ENCODE measurements at places on chromosomes 4 and X.
A peak's percentile ranks its signal among the peaks of the same experiment; 100 is the strongest.

DNA sequence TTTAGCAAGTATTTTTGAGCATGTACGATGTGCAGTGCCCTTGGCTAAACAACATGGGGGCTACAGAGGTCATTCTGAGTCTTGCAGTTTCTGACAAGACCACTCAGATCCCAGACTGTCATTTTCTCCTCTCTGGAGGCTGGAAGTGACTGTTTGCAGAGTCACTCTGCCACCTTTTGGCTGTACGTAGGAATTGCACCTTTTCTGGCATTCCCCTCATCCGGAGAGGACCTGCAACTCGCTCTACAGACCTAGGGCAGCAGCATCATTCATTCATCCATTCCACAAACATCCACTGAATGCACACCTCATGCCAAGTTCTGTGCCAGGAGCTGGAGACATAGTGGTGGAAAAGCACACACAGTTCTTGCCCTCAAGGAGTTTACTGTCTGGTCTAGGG is 160.4 kb upstream of the GPR101 start:
- peak; percentile 9 for DNase-seq

DNA sequence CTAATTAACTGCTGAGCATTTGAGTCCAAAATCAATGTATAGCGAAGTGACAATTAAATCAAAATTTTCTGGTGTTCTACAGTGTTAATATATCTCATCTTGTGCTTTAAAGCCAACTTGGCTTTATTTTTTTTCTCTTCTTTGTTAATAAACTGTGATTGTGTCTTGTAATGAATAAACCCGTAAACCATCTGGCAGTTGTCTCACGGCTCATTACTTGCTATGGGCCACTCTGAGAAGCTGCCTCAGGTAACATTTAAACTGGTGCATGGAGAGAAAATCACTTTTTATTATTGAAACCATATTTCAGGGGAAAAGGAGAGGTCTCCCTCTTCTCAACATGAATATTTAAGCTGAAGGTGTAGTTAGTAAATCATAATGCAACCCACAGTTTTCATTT is 694.0 kb downstream of the KCTD8 start:
- DNase-seq = no peak

DNA sequence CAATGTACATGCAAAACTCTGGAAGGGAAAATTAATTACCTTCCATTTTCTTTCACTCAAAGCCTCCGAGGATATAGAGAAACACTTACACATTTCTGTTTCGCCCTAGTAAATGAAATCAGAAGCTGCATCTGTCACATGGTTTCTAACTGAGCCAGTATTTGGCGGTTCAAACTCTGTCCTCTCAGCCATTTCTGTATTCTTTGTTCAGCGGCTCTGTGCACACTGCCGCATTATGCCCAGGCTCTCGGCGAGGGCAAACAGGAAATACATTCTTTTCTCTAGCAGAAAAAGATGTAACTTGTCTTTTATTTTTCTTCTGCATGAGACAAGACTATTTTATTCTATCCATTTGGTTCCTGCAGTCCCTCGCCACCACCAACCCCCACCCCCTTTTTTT is 71.4 kb upstream of the GPM6B start:
- no peak for DNase-seq

- DNase-seq = no peak
Measured at GRCh38 chr4:39337841-39338240, 28.3 kb downstream of the RFC1 start.

DNA sequence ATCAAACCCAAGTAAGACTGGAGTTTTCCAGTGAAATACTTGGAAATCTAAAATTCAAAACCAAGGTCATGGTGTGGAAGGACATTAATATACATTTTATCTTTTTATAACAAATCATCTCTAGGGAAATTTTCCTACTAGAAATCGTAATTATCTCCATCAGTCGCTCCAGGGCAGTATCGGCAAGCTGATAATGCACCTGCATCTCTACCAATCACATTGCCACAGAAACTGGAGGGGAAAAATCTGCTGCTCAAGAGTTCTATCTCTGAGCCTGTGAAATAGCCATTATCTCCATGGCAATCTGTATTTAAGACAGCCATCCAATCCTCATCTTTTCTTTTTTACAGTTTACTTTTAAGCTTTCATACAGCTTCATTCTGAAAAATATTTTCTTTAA is 538.3 kb upstream of the GALNT7 start:
- no peak for DNase-seq

- DNase-seq = no peak
Measured at GRCh38 chr4:67651536-67651935, 49.4 kb downstream of the UBA6 start.

DNA sequence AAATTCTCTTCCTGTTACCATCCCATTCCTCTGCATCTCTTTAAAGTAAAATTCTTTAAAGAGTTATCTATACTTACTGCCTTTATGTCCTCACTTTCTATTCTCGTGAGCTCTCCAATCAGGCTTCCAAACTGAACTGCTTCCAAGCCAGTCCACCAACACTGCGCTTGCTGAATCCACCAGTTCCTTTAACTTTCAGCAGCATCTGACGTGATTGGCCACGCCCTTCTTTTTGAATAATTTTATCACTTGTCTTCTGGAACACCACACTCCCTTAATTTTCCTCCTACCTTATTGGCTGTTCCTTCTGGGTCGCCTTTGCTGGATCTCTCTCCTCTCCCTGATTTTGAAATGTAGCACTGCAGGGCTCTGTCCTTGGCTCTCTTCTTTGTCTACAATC is at the start of gene KIAA1210:
Gene KIAA1210, minus strand, starts transcription at position 163 of the 400 bp plus-strand sequence. CDS start 4,170 bp downstream, outside the sequence.
- no peak for DNase-seq

DNA sequence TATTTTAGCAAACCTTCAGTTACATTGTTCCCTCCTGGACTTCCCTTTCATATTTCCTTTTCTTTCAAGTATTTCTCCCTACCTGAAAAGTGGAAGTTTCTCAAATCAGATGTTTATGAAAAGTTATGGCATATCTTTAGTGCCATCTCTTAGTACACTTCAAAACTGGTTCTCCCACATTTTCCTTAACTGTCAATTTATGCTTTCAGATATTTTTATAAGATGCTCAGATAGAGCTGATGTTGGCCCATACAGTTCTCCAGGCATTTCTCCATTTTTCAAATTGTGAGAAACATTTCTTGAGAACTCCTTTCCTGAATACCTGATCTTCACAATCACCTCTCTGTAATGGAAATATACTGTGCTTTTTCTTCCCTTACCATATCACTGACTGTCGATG is 32.5 kb upstream of the AP1AR start:
- no peak for DNase-seq

- DNase-seq = no peak
Measured at GRCh38 chr4:25844961-25845712, 17.7 kb downstream of the SEL1L3 start.

DNA sequence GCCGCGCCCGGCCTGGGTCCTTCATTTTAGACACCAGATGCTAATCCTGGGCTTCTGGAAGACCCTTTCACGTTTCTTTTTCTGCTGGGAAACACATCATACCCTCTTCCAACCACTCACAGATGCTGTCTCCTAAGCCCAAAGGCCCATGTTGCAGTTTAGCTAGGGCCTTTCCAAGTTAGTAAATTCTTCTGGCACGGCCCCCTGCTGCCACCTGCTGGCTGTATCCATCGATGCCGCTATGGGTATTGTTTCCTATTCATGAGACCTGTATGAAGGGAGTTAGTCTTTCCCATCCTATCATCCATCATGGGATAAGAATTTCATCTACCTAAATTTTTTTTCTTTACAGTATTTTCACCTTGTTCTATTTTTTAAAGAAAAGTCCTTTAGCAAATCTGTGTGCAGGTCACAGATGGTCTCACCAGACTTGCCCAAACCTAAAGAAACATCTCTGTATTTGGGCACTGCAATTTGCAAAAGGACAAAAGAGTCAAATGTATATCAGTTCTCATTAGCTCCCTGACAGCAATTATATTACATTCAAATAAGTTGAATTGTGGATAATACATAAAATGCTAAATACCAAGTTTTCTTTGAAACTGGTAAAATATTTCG is 37.8 kb upstream of the SLC9A7 start:
- DNase-seq = peak; percentile 71

DNA sequence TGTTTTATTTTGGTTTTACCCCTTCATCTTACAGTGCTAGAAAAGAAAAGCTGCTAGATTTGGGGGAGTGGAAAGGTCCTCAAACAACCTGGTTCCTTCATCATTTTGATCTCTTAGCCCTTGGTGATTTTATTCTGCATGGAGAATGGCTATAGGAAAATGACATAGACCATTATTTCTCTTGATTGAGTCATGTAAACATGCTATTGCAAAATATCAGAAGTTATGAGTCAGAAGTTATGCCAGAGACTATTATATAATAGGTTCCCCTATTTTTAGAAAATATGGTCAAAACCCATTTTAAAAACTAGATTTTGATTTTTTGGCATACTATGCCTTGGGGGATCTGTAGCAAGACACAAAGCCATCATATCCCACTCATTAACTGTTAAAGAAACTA is 83.7 kb upstream of the FAM9C start:
- DNase-seq = no peak

DNA sequence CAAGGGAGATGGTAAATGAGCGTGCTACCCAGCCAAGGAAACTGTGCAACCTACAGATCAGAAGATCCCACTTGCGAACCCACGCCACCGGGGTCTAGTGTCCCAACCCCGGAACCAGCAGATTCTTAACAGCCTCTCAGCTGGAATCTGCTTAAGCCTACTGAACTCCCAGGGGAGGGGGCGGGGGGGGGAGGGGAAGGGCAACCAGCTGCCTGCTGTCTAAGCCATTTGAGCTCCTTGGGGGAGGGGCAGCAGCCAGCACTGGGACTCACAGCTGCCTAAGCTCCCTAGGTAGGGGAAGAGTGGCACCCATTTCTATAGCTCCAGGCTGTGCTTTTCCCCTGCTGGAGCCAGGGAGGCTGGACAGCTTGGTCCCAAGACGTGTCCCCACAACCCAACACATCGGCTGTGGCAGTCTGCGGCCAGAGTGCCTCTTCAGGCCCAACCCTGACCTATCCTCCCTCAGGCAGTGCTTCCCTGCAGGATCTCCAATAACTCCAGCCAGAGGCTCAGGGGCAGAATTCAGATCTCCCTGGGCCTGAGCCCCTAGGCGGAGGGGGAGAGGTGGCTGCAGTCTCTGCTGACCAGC is 289.2 kb downstream of the LDB2 start:
- DNase-seq = no peak

- DNase-seq = no peak
Measured at GRCh38 chr4:164748375-164748774, 5.6 kb upstream of the SMIM31 start.

DNA sequence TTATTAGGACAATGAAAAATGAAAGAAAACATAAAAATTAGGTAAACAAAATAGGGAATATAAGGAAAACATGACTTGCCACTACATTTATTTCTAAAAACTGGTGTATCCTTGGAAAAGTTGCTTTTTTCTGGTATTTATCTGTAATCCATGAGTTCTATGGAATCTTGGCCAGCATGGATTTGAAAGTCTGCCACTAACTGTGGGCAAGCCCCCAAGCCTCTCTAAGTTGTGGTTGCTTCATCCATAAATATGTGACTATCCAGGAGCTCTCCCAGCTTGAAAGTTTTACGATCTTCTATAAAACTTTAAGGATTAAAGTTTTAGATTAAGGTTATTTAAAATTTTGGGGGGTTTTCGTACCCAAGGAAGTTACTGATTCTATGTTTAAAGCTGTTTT is 21.8 kb downstream of the RPS6KA3 start:
- DNase-seq = no peak
